ENCODE measurements at places on chromosomes 5 and 9.

GRCh38 chr9:18353473-18353872, 120.5 kb upstream of the ADAMTSL1 start:
- no peak for DNase-seq

- no peak for DNase-seq
These were observed 197.3 kb upstream of the CLINT1 start for GRCh38 chr5:158056130-158056825.

DNA sequence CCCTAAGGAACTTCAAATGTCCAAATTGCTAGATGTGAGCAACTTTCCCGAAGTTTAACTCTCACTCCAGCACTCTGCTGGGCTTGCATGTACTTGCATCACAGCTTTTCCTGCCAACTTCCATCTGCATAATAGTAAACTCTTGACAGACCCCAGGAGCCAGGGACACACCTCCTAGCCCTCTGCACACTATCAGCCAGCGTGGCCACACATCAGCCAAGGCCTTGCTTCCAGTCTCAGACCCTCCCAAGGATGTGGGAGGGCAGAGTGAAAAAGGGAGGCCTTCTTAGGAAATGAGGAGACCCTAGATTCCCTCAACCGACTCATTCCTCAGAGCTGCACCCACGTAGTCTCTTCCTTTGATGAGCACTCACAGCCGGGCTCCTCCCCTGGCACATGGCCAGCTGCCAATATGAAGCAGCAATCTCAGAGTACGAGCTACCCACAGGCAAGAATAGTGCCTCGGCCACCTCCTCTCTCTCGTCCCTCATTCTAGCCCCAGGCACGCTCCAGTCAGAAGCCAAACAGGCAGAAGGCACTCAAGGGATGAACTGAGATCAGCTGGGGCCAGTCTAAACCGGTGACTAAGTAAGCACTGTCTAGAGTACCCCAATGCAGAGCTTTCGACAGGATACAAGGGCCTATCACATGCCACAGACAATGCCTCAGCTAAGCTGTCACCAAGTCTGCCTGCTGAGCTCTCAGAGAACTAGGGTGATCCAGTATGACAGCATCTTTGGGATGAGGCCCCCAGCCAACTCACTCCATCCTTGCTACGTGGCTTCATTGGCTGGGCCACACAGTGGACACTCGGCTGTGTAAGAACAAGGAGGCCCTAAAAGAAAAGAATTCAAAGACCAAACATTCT, 2.3 kb downstream of the P4HA2 start:
- no peak for DNase-seq

GRCh38 chr5:181092428-181092827, 38.5 kb downstream of the OR2V1 start:
- DNase-seq, result no peak

DNA sequence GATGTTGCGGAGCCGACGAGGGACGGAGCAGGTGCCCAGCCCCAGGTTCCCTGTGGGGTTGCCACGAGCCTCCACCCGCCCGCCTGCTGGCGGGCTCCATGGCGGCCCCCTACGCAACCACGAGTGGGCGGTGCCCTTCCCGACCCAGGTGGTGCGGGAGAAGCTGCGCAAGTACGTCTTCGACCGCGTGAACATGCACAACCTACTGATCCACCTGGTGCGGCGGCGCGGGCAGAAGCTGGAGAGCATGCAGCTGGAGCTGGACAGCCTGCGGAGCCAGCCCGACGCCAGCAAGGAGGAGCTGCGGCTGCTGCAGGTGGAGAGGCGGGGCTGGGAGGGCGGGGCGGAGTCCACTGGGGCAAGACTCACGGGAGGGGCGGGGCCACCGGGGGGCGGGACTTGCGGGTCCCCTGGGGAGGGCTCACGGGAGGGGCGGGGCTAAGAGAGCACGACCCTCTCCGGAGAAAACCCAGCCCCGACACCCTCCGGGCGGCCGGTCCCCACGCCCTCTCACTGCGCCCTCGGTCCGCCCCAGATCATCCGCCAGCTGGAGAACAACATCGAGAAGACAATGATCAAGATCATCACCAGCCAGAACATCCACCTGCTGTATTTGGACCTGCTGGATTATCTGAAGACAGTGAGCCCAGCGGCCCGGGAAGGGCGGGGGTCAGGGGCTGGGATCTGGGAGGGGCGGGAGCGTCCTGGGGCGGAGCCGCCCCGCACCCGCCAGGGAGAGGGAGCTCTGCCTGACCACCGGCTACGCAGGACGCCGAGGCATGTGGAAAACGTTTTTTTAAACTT, 3.9 kb downstream of the CCDC183 start:
- peak; percentile 65 for DNase-seq

Measured in Kasumi-1 (cell line).